ENCODE measurements at places on chromosomes 16 and 17.

GRCh38 chr17:19933221-19933620, 44.4 kb downstream of the AKAP10 start:
- no peak for ATAC-seq

DNA sequence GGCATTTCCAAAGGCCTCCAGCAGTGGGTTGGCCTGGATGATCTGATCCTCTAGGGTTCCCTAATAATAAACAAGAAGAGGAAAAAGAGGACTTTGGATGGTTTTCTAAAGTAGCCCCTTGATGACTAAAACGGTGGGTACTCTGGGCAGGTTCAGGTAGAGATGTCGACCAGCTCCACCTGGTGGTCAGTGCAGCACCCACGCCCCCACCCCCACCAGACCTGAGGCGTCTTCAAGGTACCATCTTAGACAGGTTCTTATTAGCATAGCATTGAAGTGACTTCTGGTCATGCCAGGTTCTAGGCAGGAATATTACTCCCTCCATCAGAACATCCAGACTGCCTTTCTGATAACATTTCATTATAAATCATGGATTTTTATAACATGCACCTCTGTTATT, 15.0 kb downstream of the MYH13 start:
- no peak for ATAC-seq

DNA sequence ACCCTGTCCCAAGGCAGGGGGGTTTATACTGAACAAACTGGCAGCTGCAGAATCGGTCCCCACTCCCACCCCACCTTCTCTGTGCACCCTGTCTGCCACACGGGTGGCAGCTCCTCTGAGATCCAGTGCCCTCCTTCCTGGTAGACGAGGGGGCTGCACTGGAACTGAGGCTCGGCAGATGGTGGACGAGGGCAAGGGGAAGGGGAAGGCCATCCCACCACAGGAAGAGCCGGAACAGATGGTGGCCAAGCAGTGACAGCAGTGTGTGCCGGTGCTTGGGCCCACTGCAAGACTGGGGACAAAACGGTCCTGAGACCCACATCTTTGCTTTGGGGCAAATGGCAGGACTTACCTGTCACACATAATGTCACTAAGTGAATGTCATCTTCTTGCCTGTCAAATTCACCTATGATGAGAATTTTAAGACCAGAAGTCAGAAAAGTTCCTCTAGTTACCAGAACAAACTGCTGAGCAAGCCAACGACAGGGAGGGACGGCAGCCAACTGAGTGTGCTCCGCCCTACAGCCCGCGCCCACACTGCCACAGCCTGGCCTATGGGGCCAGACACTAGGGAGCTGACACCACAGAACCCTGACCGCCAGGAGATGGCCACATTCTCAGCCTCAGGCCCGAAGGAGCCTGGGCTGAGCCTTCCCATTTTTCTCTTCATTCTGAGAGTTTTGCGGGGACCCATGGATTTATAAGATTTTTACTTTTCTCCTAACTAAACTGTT, 14.4 kb downstream of the NTAN1 start:
- ATAC-seq: peak; percentile 77

- ATAC-seq: peak; percentile 78
Observed at GRCh38 chr16:66588981-66589713, 9.9 kb downstream of the CMTM2 start.

- no peak for ATAC-seq
Observed at GRCh38 chr16:54694651-54695050, 236.0 kb upstream of the IRX5 start.

DNA sequence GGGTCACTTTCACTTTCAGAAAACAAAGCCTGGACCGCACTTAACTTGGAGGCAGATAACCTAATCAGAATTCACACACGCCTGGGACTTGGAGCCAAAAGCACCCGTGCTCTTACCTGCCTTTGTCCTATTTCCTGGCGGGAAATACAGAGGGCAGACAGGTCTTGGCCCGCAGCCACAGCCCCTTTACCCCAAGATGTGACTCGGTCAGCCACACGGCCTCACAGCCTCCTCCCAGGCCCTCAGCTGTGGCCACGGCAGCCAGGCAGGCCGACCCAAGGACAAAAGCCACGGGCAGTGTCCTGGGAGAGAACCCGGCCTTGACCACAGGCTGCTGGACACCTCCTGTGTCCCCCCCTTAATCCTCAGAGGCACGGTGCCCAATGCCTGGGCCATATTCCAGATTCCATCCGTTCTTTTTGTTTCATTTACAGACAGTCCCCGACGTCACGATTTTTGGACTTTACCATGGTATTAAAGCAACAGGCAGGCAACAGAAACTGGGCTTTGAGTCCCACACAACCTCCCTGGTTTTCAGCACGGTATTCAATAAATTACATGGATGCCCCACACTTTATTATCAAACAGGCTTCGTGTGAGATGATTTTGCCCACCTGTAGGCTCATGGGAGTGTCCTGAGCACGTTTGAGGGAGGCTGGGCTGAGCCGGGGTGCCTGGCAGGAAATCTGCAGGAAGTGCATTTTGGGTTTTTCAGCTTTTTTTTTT, 30.1 kb upstream of the GAA start:
- peak; percentile 34 for ATAC-seq

DNA sequence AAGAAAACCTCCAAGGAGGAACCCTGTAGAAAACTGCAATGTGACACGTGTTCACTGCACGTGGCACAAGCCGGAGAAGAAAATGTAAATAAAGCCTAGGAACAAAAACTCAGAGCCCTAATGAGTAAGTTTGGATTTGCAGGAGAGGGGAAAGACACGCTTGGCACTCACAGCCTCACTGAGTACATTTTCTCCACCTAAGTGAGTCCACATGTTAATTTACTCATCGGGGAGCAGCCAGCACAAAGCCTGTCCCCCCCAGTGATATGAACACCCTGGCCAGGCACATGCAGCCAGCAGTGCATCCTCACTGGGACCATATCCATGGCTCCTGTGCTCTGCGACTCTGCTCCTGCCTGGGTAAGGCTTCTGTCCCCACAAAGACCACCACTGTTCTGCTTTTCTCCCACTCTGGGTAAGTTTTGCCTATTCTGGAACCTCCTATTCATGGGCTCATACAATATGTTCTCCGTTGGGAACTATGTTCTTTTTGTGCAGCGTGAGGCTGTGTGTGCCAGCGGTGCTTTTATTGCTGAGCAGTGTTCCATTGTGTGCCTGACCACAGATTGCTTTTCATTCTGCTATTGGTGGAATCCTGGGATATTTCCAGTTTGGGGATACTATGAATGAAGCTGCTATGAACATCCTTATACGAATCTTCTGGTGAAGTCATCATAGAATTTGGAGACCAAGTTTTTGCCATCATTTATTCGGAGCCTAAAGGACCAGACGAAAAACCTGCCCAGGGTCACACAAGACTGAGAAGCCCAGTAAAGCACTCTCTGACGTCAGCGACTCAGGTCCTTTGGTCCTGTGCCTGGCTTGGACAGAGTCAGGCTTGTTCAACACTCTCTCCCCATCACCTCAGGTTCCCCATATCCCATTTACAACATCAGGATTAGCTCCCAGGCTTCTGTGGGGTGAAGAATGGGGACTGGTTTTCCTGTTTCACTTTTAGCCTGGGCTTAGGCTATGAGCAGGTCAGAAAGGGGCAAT, 53.3 kb downstream of the RNF112 start:
- ATAC-seq: no peak

DNA sequence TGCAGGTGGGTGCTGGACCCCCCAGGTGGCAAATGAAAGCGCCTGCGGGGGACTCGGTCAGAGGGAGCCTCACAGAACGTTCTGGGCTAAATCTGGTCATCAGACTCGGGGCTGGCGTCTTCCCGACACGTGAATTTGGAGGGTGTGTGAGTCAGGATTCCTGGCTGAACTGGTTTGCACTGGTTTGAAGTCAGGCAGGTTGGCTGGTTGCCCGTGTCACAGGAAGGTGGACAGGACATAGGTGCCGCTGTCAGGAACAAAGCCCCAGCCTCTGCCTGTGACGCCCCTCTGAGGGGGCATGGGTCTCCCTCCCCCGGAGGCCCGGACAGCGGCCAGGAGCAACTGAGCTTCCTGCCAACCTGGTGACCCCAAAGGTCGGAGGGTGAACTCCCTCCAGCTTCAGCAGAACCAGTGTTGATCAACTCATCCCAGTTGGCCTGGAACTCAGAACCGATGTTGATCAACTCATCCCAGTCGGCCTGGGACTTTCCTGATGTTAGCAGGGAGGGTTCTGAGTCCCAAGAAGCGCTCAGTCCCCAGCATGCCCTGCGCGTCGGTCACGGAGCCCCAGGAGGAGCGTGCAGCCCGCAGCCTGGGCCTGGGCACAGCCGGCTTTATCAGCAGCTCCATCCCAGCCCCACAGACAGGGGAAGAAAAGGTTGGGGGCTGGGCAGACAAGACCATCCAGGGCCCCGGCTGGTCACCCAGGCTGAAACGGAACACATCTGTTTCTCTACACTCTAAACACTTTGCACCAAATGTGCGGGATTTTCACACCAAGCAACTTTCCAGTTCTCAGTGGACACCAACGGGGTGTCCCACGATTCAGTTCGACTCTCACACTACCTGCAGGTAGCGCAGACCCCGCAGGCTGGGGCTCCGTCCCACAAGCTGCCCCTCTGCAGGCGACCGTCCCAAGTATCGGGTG, 14.4 kb upstream of the METRNL start:
- ATAC-seq: peak; percentile 74

DNA sequence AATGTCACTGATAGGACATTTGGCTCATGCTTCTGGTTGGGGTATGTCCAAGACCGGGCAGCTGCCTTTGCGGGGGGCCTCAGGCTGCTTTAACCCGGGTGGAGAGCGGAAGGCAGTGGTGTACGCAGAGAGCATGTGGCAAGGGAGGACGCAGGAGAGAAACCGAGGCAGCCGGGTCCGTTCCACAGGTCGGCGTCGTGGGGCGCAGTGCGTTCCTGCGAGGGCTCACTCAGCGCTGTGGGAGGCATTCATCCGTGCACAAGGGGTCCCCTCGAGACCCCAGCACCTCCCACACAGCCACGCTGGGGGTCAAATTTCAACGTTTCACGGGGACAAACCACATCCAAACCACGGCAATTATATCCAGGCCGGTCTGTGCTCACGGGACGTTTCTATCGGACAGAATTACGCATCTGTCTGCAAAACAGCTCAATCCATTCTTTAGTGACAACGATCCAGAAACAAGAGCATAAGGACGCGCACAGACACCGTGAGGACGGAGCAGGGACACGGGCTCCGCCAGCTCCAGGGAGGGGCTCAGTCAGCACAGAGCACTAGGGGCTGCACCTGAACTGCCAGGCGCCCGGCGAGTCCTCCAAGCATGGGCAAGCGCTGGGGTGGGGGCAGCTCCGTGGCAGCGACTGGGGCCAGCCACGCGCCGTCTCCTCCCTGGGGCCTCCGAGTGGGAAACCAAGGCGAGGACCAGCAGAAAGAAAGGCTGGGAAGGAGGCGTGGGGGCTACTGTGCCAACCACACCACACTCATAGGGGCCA, 108.4 kb upstream of the METRNL start:
- ATAC-seq: no peak

DNA sequence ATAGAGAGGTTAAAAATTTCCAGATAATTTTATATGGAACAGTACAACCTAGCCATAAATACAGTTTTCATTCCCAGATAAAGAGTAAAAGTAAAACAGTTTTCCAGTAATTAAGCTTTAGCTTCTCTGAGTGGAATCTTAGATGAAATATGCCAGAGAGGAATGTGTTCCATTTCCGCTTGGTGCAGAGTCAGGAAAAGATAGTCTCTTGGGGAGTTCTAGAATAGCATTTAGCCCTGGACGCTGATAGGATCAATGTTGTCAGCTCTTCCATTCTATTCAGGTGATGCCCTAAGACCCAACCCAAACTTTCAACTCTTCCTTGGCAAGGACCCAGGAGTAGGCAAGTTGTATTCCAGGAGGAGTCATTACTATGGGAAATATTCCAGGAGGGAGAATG, 30.9 kb upstream of the ABCA3 start:
- no peak for ATAC-seq

GRCh38 chr16:51290442-51291285, 139.6 kb upstream of the SALL1 start:
- ATAC-seq: no peak

DNA sequence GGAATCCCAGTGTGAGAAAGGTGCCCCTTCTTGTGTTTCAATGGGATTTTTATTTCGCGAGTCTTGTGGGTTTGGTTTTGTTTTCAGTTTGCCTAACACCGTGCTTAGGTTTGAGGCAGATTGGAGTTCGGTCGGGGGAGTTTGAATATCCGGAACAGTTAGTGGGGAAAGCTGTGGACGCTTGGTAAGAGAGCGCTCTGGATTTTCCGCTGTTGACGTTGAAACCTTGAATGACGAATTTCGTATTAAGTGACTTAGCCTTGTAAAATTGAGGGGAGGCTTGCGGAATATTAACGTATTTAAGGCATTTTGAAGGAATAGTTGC, 567 bp downstream of the UBB start:
- no peak for ATAC-seq

DNA sequence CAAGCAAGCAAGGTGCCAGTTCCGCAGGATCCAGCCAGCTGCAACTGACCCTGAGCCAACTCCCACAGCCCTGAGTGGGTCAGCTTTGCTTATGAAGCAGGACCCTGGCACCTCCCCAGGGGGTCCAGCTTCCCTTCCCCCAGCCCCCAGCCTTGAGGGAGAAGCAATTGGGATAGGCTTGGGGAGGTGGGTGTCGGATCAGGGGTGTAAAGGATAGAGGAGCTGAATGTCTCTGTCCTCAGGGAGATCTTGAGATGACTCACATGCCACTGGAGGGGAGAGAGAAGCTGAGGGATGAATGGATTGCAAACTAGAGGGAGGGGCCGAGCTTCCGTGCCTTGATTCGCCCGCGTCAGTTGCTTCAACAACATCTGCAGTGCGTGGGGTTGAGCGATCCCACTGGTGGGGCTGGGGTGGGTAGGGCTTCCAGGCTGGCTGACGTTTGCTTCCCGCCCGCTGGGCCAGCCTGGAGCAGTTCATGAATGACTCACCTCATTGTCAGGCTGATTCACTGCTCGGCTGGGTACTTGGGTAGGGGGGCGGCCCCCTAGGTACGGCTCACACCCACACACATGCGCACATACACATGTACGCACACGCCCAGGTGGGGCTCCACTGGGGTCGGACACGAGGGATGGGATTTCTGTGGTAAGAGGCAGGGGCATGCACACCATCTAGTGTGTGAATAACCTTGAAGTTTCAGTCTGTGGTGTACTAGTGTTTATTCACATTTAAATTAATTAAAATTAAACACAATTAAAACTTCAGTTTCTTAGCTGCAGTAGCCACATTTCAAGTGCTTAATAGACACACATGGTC, 3.6 kb upstream of the HROB start:
- ATAC-seq: peak; percentile 91

DNA sequence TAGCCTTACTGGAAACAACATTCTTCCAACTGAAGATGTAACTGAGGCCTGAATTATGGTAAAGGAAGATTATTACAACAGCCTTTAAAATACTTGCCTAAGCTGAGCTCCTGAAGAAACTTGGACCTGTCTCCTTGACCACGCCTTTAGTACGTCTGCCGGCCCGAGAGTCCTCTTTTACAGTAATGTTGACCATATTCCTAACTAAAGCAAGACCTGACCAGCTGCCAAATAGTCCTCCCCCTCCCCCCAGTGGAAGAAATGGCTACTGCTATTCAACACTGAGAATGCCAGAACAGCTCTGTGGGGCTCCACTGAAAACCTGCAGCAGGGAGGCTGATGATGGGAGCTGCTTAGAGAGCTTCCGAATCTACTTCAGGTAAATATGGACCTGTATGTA, 12.6 kb upstream of the FOXJ1 start:
- ATAC-seq: no peak
